Stimulated activated CD8-positive, alpha-beta memory T cell treated with anti-CD3 and anti-CD28 coated beads, Interleukin-4, amount 100 ng/mL, for 4 hours (primary cell): ENCODE measurements at places on chromosomes 7 and 10.

- DNase-seq, result no peak
These were observed 89.0 kb upstream of the GJD4 start for GRCh38 chr10:35516102-35516670.

GRCh38 chr7:98981701-98982100 is 103.4 kb downstream of the TRRAP start:
- no peak for DNase-seq

DNA sequence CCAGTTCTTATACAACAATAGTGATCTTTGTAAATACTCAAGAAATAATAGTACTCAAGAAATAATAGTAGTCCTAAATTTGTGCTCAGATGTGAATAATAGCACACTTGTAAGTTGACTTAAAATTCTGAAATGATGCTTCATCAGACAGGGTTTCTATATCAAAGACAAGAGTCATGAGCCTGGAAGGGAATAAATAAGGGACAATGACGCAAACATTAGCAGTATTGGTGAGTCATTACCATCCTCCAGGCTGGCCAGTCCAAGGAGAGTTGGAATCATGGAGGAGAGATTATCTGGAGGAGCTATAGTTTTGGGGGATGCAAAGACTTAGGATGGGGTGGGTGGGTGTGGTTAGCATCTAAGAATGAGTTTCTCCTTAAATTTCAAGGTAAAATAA is 6.1 kb upstream of the SH3PXD2A start:
- no peak for DNase-seq

- DNase-seq, result no peak
These were observed 46.3 kb downstream of the CUL2 start for GRCh38 chr10:35043796-35044344.

GRCh38 chr7:98640375-98640774 is 23.3 kb downstream of the NPTX2 start:
- DNase-seq, result no peak

DNA sequence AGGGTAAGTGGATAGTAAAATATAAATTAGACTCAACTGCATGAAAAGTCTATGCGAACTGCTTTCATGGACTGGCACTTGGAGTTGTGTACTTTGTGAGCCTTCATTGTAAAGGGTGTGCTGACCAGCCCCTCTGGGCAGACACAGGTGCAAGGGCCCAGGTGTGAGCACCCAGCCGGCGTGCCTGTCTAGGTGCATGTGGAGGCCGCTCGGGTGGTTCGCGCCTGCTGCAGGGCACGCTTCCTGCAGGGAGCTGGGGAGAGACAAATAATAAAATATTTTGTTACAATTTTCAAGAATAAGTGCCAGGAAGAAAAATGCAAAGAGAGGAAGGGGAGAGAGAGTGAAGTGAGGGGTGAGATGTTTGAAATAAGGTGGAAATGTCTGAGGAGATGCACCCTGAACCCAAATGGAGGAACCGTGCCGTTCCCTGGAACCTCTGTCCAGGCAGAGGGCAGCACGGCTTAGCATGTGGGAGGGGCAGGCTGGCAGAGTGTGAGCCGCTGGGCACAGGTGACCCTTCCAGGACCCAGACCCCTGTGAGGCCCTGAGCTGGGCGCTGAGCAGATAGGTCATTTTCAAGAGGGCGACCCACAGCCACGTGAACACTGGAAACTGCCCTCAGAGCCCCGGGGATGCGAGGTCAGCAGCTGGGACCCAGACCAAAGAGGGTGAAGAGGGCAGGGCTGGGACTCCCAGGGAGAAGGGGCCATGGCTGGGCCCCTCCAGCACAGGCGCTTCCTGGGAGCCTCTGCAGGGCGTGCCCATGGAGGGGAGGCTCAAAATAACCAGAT is 28.7 kb downstream of the RNF32 start:
- DNase-seq, result no peak

GRCh38 chr10:10792681-10793080 is 225.0 kb upstream of the CELF2 start:
- no peak for DNase-seq

- DNase-seq, result no peak
These were observed 86.5 kb downstream of the DKK1 start for GRCh38 chr10:52400562-52400961.

- DNase-seq, result no peak
These were observed 28.8 kb upstream of the OPALIN start for GRCh38 chr10:96387601-96388000.

- DNase-seq, result no peak
These were observed 115.7 kb upstream of the PPP2R2D start for GRCh38 chr10:131785121-131785460.
